Stimulated activated naive CD4-positive, alpha-beta T cell (primary cell): ENCODE measurements at places on chromosomes 5 and 9.
A peak's percentile ranks its signal among the peaks of the same experiment; 100 is the strongest.

- DNase-seq: no peak
Measured at GRCh38 chr9:82090046-82090445, 101.5 kb downstream of the SPATA31D1 start.

GRCh38 chr9:121675969-121676822 is 24.8 kb downstream of the DAB2IP start:
- DNase-seq: no peak

- no peak for DNase-seq
Measured at GRCh38 chr5:172920995-172921394, 38.2 kb upstream of the RPL26L1 start.

DNA sequence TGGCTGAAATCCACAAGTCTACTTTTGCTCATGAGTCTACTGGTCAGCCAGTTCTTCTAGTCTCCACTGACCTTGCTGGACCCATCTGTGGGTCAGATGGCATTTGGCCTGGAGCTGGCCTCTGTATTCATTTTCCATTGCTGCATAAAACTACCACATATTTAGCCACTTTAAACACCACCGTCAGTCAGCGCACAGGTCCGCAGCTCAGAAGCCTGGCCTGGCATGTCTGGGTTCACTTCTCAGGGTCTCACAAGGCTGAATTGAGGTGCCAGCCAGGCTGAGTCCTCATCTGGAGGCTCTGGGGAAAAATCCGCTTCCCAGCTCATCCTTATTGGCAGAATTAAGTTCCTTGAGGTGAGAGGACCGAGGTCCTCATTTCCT is 54.7 kb downstream of the BARX1 start:
- no peak for DNase-seq

GRCh38 chr5:80213466-80213865 is 42.4 kb downstream of the SERINC5 start:
- DNase-seq: no peak

DNA sequence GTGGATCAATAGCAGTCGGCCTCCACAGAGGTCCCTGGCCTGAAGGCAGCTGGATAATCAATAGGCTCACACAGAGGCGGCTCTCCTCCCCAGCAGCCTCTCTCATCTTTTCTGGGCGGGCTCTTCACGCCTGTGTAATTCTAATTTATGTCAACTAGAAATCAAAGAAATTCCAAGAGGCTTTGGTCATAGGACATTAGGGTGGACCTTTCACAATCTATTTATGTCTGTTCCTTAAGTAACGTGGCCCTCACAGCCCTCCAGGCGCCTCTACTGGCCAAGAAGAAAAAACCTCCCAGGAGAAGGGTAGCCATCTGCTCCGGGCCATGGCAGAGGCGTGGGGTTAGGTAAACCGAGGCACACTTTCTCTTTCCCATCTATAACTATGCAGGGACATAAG is 205.1 kb upstream of the EFNA5 start:
- DNase-seq: no peak

GRCh38 chr9:100292414-100292813 is 60.3 kb downstream of the TEX10 start:
- DNase-seq: no peak

DNA sequence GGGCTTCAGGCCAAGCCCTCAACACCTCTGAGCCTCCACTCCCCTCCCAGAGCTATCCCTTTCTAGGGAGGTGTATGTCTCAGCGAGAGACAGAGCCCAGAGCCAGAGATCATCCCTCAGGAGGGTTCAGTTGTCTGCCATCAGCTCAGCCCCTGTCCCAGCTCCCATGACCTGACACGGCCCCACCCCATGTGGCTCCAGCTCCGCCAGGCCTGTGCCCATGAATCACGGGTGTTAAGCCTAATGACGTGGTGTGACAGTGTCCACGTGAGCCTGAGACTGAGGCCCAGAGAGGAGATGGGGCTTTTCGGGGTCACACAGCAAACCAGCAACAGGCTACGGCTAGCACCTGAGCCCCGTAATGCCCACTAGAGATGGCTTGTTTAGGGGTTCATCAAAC is 60.9 kb upstream of the ORM1 start:
- no peak for DNase-seq

GRCh38 chr9:126886897-126887296 is 26.5 kb downstream of the ZBTB34 start:
- no peak for DNase-seq

DNA sequence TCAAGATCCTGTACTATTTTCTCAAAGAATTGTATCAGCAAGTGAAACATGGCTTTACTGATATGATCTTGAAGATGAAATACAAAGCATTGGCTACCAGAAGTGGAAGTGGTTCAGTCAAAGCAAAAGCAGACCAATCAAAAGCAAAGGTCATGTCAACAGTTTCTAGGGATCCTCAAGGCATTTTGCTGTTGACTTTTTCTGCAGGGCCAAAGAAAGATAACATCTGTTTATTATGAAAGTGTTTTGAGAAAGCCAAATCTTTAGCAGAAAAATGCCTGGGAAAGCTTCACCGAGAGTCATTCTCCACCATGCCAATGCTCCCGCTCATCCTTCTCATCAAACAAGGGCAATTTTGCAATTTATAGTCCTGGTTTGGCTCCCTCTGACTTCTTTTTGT is 90.3 kb upstream of the ACO1 start:
- DNase-seq: no peak

DNA sequence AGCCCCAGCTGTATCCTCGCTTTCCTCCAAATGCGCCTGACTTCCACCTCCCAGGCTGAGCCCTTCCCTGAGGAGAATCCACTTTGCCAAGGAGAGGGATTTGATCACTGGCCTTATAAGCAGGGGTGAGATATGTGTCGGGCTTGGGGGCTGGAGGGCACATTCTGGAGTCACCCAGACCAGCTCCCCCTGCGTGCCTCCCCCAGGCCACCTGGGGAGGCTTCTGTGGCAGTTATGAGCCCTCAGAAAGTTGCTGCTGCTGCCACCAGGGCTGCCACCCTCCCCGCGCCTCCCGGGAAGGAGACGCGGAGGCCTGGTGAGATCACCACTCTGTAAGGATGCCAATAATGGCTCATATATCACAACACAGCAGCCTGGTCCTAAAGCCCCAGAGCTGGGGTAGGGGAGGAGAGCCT is 211.5 kb downstream of the PAPPA start:
- no peak for DNase-seq

- DNase-seq: no peak
Measured at GRCh38 chr5:95610546-95610945, 9.3 kb upstream of the GPR150 start.

DNA sequence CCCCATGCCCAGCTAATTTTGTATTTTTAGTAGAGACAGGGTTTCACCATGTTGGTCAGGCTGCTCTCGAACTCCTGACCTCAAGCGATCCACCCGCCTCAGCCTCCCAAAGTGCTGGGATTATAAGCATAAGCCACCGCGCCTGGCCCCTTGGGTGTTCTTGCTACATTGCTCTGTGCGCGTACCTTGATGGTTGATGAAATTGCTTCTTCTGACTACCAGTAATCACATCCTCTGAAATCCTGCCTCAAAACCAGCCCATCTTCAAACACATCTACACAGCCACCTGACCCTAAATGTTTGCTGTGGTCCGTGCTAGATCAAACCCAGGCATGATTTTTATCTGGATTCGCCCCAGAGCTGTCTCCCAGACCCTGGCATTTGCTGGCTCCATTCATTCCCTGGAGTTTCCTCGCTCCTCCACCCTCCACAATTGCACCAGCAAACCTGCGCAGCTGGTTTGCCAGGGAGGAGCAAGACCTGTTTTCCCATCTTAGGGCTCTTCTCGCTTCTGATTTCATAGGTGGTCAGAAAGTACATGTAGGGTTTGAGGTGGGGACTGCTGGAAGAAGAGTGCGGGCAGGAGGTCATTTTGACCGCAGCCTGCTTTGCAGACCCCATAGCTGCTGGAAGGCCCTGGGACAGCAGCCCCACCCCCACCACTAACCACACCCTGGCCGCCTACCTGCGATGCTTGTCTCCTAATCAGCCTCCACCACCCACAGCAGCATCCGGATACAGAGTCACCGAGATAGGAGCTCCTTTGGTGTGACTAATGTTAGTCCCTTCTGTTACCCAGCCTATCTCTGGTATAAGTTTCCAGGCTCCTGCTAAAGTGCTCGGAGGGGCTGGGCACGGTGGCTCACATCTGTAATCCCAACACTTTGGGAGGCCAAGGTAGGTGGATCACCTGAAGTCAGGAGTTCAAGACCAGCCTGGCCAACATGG is 22.7 kb downstream of the SWI5 start:
- no peak for DNase-seq

DNA sequence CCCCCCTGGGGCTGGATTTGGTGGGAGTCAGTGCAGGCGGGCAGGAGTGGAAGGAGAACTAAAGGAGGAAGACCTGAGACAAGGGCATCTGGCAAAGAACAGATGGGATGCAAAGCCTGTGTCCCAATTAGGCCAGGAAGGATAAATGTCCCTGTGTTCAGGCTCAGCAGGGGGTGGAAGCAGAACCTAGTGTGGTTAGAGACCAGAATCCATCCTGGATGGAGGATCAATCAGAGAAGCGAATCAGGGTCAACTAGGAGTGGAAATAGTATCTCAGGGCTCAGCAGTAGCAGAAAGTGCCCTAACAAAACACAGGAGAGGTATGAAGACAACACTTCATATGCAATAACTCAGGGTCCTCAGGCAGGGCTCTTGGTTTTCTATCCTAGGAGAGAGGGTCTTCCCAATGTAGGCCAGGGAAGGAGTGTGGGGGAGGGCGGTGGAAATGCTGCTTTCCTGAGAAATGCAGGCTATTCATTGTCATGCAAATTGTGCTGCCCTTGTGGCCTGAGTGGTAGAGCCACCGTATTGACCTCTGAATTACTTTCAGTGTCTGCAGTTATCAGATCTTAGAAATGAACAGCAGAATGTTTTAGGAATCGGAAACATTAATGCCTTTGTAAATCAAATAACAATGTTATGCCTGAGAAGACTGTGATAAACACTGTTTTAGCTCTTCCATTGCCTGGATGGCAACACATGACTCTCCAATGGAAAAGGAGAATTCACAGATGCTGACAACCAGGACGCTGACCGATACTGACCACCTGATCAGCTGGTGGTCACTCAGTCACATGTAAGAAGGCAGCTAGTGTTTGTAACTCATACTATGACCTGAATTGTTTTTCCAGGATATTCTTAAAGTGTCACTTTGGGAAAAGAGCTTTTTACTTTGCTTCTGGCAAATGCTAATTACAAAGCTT is 323.6 kb downstream of the SEMA5A start:
- no peak for DNase-seq

GRCh38 chr9:81626511-81626910 is 62.8 kb downstream of the TLE1 start:
- no peak for DNase-seq

GRCh38 chr9:88833946-88834345 is 157.3 kb upstream of the S1PR3 start:
- DNase-seq: no peak

DNA sequence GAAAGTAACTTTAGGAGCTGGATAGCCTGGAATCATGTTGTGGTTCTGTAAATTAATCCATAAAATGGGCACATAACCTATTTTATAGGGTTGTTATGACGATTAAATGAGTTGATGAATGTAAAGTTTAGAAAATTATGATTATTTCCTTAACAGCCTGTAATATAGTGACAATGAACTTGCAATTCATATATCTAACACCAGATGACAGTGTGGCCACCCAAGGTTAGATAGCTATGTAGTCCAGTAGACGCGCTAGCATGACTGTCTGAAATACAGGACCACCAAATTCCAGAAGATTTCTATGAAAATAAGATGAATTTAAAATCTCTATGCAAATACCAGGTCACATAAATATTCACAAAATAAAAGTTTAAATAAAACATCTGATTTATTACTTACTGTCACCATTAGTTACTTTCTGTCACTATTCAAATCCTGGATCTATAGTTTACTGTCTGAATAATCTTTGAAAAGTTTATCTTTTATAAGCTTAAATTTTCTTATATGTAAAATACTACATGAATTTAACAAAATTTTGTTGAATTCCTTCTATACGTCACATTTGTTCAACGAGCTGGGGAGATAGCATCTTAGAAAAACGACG is 26.1 kb upstream of the MACIR start:
- no peak for DNase-seq

- DNase-seq: no peak
Measured at GRCh38 chr9:129198319-129199043, 20.4 kb upstream of the IER5L start.

DNA sequence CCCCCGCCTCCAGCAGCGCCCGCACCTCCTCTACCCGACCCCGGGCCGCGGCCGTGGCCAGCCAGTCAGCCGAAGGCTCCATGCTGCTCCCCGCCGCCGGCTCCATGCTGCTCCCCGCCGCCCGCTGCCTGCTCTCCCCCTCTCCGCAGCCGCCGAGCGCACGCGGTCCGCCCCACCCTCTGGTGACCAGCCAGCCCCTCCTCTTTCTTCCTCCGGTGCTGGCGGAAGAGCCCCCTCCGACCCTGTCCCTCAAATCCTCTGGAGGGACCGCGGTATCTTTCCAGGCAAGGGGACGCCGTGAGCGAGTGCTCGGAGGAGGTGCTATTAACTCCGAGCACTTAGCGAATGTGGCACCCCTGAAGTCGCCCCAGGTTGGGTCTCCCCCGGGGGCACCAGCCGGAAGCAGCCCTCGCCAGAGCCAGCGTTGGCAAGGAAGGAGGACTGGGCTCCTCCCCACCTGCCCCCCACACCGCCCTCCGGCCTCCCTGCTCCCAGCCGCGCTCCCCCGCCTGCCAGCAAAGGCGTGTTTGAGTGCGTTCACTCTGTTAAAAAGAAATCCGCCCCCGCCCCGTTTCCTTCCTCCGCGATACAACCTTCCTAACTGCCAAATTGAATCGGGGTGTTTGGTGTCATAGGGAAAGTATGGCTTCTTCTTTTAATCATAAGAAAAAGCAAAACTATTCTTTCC is 19.3 kb downstream of the CDKN2A start:
- peak; percentile 39 for DNase-seq

DNA sequence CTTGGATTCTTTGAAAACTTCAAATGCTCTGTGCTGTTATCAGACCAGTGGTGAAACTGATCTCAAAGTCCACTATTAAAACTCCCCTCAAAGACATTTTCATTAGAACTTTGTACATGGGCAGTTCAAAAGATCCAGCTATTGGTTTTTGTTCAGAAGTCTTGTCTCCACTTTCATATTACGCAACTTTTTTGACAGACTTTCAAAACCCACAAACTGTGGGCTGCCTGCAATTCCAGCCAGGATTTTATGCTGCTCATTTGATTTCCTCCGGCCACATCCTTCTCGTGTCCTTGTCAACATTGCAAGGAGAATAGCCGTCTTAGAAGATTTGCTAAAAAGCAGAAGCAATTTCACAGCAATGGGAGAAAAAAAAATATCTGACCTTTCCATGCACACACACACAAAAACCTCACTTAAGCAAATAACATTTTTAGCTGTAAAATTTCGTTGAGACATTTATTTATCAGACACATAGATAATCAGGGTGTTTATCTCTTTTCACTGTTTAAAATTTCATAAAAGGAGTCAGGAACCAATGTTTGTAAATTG is 1990.5 kb downstream of the MAT2B start:
- no peak for DNase-seq
